ENCODE measurements at places on chromosomes 6 and 20.

DNA sequence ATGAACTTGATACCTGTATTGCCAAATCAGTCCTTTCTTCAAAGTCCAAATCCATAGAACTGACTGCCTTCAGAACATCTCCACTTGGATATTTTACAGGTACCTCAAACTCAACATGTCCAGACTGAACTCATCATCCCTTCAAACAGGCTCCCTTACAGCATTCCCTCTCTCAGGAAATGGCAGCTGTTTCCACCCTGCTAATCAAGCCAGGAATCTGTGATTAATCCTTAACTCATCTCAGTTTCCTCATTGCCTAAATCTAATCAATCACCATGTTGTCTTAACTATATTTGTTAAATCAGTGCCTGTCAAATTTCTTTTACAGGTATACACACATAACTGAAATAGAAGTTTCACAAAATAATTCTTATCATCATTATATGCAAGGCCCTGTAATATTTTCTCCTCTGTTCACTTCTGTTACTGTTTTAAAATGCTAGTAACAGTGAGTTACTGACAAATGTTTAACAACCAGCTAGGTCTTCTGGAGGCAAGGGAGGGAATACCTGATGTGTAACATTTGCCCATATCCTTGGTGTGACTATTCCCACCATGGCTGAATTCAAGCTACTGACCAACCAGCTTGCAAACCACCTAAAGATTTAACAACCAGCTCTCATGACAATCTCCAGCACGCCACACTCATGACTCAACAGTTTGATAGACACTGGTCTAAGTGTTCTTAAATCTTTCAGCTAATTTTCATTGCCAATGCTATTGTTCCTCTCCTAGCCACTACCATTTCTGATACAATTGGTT lies 124.9 kb downstream of the ADAT2 start:
- no peak for DNase-seq

- DNase-seq = peak; percentile 70
Observed at GRCh38 chr6:13354331-13355042, 26.1 kb upstream of the TBC1D7 start.

- DNase-seq = no peak
Observed at GRCh38 chr20:46123482-46124245, 5.5 kb downstream of the CD40 start.

DNA sequence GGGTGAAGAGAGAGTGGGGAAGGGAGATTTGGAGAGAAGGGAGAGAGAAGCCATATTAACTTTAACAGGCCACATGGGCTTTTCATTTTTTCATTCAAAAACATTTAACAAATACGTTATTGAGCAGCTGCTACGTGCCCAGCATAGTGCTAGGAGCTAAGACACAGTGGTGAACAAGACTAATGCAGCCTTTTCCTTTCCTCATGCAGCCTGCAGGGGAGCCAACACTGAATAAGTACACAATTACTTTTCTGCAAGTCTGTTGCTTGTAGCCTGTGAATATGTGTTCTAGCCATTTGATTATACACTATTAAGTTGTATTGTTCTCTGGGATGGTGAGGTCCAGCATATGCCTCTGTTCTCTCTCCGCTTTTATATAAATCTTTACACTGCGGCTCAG lies 1.9 kb upstream of the BLOC1S5 start:
- DNase-seq = no peak

GRCh38 chr20:10478205-10478604 lies 43.1 kb downstream of the SLX4IP start:
- no peak for DNase-seq

DNA sequence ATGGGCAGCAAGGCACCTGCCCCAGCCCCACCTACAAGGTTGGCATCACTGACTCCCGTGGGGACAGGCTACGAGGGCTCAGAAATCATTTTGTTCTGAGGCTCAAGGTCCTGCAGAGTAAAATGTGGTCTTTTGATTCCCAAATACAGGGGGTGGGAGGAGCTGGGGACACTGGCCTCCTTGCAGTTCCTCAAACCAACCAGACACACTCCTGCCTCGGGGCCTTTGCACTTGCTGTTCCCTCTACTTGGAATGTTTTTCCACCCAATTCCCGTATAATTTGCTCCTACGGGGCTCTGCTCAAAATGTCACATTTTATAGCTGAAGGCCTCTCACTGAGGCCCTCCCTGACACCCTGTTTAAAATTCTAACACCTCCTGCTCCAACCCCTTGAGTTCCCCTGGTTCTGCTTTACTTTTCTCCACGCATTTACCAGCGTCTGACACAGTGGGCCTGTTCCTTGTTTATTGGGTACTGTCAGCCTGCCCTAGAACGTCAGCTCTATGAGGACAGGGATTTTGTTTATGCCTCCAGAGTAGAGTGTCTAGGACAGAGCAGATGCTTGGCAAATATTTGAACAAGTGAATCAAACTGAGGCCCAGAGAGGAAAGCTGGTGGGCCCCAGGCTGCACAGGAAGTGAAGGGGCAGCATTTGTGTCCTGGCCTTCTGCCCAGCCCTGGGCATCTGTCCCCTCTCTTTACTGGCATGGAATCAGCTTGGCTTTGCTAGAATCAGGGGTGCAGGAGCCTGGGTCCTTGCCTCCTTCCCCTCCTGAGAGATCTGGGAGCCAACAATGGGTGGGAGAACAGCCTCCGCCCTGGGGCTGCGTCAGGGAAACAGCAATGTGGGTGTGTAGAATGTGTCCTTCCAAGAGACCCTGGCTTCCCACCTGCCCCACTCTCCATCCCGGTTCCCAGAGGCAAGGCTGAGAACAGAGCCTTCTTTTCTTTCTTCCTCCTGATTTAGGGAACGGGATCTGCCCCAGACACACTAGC lies 18.5 kb downstream of the NOL4L start:
- DNase-seq = no peak

- DNase-seq = no peak
Observed at GRCh38 chr6:11123978-11124377, 12.5 kb upstream of the ERVFRD-1 start.
